ENCODE measurements at places on chromosomes 6 and 20. TPM values are rescaled to one million over a fixed set of nuclear protein-coding genes. Genes with fewer than 3 reads are reported as not detected.

Gene OR2H2
- total RNA-seq: not detected

Gene TMEM170B
- total RNA-seq: 7.1 TPM

Gene DUSP15
- total RNA-seq: 1.7 TPM

Gene WFDC10B
- total RNA-seq: not detected

Gene PCNA
- total RNA-seq: 55.9 TPM

Gene LRRC73
- 0.34 TPM for total RNA-seq

Gene NFKBIL1
- total RNA-seq: 25.6 TPM

Gene ZSCAN12
- 5.6 TPM for total RNA-seq

Gene LAMA2
- 57.4 TPM for total RNA-seq
